SK-MEL-5 (cell line): ENCODE measurements at places on chromosomes 4 and X. TPM values are rescaled to one million over a fixed set of nuclear protein-coding genes. Genes with fewer than 3 reads are reported as not detected.
A peak's percentile ranks its signal among the peaks of the same experiment; 100 is the strongest.

The CT45A1 gene
- 2.4 and 2.8 TPM in 2 replicates for total RNA-seq

The SLC25A5 gene
- 234 and 243 TPM in 2 replicates for total RNA-seq

The SLITRK4 gene
- 0.34 and 0.40 TPM in 2 replicates for total RNA-seq

The CD99L2 gene
- total RNA-seq: 34.4 and 37.7 TPM in 2 replicates

The CTAG1B gene
- not detected in 2 replicates for total RNA-seq

The PARM1 gene
- not detected in 2 replicates for total RNA-seq

The HAND2 gene
- 3.8 and 3.9 TPM in 2 replicates for total RNA-seq

The HS6ST2 gene
- 4.6 and 5.6 TPM in 2 replicates for total RNA-seq

The ERCC6L gene
- 5.5 and 5.8 TPM in 2 replicates for total RNA-seq

GRCh38 chr4:175947117-175947722 is 118.4 kb upstream of the WDR17 start:
- peak; percentile 55 for DNase-seq

GRCh38 chr4:22780317-22780716 is 87.6 kb downstream of the GBA3 start:
- no peak for DNase-seq

- DNase-seq: no peak
Observed at GRCh38 chrX:149848855-149849254, 32.1 kb upstream of the MAGEA8 start.

- DNase-seq: no peak
Observed at GRCh38 chr4:91887926-91888325, 415.8 kb upstream of the GRID2 start.

DNA sequence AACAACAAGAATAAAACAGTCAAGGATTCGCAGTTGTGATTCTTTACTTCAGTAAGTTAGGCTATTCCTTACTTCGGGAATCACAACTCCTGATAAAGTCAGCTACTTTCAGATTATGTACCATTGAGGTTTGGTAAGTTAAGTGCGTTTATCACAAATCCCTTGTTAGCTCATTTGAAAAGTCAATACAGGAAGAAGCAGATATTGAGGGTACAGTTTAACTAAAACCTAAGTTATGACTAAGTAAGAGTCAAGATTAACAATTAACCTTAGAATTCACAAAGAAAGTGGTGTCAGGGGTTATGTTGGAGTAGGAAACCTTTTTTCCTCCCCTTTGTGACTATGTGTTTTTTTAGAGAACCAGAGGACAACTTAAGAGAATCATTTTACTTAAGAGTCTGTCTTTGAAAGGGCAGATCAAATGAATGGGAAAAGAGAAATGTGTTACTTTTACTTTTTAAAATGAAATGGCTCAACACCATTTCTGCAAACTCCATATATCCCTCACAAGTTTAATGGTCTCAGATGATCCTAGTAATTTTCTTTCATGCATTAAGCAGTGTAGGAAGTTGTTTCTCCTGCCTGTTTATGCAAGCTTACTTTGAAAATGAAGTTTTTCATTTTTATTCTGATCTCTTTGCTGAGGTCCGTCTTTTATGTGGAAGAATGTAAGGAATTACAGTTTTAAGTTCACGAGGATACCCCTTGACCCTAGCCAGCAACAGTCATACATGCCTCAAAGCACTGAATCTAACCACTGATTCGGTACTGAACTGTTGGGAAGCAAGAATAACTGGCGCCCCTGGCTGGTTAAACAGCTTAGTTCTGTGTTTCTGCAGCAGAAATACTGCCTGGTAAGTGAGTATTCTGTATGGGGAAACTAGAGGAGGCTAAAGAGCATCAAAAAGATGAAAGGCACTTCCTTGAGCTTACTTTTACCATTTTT is 211.7 kb downstream of the SLC4A4 start:
- peak; percentile 22 for DNase-seq

DNA sequence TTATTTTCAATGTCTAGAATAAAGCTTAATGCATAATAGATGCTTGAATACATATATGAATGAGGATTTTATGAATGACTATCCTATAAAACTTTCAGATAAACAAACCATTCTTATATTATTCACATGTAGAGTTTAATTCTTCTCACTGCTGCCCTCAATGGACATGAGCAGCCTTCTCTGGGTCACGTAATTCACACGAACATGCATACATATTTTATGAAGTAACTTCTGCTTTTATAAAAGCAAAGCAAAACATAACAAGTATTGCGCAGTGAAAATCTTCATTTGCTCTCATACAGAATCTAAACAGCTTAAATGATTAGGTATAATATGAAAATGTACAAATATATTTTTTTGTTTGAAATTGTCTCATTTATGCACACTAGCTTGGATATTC is 116.7 kb downstream of the TMA16 start:
- DNase-seq: peak; percentile 1

- DNase-seq: no peak
Observed at GRCh38 chr4:73723023-73723422, 17.3 kb upstream of the CXCL8 start.

GRCh38 chr4:8391972-8392371 is 48.6 kb downstream of the ACOX3 start:
- no peak for DNase-seq

- no peak for DNase-seq
Observed at GRCh38 chrX:14359316-14359715, 170.0 kb upstream of the GLRA2 start.

GRCh38 chrX:1400742-1401471 is 9.0 kb upstream of the SLC25A6 start:
- DNase-seq: no peak
